NCI-H748 treated with DMSO at 0.1 percent for 48 hours (cell line): ENCODE measurements at places on chromosomes 11 and 22.

GRCh38 chr11:91563176-91563575, 661.4 kb upstream of the FAT3 start:
- DNase-seq, result no peak

- no peak for DNase-seq
Observed at GRCh38 chr11:66278363-66279091, 552 bp downstream of the CNIH2 start.

DNA sequence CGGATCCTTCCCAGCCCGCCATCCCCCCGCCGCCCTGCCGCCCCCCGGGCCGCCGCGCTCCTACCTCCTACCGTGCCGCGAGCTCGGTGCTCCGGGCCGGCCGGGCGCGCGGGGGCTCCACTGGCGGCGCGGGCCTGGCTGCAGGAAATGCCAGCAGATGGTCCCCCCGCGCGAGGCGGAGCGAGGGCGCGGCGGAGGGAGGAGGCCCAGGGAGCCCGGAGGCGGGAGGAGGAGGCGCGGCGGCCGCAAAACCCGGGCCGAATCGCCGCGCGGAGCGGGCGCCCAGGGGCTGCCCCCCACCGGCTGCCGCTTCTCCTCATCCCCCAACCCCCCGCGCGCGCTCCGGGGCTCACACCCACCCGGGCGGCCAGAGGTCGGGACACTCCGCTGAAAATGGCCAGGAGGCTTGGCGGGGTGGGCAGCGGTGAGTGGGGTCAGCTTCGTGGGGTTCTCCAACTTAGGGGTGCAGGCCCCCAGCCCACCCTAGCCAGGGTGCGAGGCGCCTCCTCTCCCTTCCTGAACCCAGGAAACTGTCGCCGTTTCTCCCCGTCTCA, at the start of gene OSBPL5:
Gene OSBPL5, minus strand, starts transcription at position 159 of the 554 bp plus-strand sequence. CDS start 36,162 bp downstream, outside the sequence.
- DNase-seq, result no peak

DNA sequence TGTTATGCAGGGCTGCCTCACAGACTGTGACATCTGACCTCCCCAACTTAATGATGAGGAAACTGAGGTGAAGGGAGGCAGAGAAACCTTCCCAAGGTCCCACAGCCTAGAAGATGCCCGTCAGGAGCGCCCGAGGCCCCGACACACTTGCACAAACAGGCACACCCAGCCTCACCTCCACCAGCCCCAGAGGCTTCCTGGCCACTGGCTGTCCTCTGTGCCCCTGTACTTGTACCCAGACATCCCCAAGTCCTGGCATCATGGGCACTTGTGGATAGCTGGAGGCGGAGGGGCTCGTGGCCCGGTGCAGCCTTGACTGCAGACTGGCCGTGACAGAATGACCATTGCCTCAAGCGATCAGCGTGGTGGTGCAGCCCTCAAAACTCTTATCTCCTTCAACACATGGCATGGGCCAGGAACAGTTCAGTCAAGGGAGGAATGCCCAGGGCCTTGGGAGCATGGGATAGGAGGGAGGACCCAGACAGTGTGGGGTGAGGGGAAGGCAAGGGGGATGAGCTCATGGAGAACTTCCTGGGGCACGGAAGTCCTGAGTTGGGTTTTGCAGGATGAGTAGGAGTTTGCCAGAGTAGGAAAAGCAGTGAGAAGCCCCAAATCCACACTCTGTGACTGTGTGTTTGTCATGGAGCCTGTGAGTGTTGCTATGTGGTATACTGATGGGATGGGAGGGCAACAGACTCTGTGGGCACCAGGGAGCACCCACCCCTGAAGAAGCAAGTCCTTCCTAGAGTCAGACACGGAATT, 25.8 kb upstream of the PPARA start:
- no peak for DNase-seq

DNA sequence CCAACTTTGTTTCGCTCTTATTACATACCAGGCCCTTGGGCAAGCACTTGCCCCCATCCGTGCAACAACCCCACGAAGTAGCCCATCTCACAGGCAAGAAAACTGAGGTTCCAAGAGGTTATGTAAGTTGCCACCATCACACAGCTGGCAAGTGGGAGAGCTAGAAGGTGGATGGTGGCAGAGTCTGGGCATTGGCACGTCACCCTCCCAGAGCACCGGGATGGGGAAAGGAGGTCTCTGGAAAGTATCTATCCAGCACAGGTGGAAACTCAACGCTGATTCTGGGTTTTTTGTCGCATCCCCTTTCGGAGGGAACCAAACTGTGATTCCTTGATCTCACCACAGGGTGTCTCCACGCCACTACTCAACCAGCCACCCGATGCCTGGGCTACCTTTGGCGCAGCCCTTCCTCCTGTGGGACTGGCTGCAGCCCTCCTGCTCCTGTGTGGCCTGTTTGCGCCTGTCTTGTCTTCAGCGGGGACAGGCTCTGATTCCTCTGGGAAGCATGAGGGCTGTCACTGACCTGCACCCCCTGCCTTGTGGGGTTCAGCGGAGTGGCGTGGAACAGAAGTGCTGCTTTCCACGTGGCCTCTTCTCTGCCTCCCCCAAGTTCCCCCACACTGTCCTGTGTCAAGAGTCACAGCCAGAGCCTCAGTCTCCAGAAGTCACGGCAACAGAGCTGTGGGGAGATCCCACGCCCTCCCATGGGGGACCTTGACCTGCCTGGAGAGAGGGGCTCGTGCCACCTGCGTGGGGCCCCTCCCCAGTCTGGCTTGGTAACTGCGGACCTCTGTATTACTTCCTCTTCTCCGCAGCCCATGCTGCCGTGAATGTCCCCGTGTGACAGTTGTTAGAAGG, 34.4 kb upstream of the TRIM29 start:
- peak; percentile 15 for DNase-seq

DNA sequence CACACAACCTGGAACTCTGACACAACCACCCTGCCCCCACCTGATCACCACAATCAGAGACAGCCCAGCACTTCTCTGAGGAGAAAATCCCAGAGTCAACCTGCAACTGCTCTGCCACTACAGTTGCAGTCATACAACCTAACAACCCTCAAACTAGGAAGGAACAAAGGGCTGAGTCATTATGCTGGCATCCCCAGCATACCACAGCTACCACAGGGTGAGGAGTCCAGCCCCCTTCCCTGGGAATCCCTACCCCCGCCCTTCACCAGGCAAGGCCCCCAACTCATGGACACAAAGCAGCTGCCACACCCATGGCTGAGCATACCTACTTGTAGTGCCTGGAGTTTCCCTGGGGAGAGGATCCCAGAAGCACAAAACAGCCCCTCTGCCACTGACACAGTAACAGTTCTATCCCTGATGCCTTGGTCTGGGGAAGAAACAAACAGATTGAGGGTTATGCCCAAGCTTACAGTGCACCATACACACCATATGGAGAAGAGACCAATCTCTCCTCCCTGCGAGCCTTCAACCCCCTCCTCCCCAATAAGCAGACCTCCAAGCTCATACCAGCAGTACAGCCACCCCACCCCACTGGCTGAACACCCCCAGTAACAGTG, 68.5 kb upstream of the C11orf58 start:
- DNase-seq, result no peak

GRCh38 chr11:122633219-122633829, 22.2 kb upstream of the UBASH3B start:
- DNase-seq, result no peak

GRCh38 chr11:124898263-124898680, 607 bp upstream of the ROBO4 start:
- DNase-seq, result no peak

GRCh38 chr11:1123970-1124369, 33.8 kb upstream of the MUC5AC start:
- no peak for DNase-seq
